NCI-H2029 (cell line): ENCODE measurements at places on chromosomes 3 and 15.

GRCh38 chr3:119652306-119653033, 7.9 kb downstream of the POPDC2 start:
- DNase-seq, result no peak

DNA sequence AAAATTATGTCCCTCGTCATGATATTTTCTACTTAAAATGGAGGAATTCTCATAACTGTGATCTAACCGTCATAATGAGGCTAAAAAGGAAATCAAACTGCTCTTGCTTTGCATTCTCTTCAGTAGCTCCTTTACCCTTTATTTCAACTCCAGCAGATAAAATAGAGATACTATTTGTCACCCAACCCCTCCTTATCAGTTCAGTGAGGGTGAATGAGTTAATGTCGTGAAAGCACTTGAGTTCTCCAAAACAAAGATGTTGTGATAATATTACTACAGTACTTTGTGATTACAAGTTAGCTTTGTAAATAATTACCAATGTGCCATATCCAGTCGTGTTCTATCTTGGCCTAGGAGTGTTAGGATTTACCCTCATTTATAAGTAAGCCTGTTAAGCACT, 63.4 kb upstream of the ANKRD28 start:
- DNase-seq, result no peak

DNA sequence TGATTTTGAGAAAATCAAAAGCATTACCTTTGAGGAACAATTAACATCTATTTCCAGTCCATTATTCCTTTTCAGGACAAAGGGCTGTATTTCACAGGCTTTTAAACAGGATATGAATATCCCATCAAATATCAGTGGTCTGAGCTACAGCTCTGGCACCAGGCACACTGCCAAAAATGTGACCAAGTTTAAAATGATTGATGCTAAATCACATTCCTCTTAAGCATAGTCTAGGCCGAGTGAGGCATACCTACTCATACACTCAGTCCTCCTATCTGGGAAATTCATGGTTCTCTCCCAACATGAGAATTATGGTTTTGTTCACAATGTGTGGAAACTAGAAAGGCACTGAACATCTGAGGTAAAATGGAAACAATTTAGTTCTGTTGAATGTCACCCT, 683.5 kb downstream of the TUSC7 start:
- DNase-seq, result no peak

- DNase-seq, result no peak
Observed at GRCh38 chr15:76667943-76668715, 237.0 kb downstream of the SCAPER start.

- DNase-seq, result peak; percentile 86
Observed at GRCh38 chr3:181700168-181701087, 11.3 kb upstream of the SOX2 start.

- DNase-seq, result no peak
Observed at GRCh38 chr15:31293655-31294054, 33.0 kb upstream of the KLF13 start.

DNA sequence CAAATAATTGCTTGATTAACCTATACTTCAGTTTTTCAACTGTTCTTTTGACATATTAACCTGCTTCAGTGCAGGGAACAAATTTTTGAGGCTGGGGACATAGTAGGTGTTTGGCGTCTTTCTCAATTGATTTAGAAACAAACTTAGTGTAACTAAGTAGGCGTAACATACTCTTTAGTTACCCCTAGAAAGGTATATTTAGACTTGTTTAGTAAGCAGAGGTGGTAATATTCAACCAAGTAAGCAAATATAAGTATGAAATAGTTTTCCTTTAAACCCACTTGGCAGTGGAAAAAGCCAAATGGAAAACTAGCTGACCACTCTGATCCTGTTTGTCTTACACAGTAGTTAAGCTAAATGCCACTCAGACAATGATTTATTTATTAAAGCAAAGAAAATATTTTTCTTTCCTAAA, 113.2 kb downstream of the MBNL1 start:
- DNase-seq, result no peak

DNA sequence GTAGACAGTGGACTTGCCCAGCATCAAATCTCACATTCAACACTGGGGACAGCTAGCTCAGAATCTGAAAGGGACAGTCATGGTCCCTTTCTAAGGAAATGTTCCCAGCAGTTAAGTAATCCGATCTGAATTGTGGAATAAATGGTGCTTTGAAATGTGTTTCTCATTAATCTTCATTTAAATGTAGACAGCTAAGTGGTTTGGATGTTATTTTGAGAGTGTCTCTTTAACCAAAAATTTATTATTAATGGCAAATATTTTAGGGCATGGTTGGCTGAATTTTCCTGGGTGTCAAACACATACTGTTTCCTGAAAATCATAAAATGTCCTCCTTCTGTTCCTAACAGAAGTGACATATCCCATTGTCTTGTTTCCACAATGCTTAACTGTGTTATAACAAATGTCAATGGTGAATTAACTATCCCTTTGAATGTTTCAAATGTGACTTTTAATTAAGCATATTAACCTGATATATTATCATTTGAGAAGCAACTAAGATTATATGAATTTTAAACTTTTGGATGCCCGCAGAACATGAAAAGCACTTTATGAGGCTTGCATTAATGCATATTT, 210.8 kb downstream of the CHST2 start:
- DNase-seq, result no peak

GRCh38 chr15:96627031-96627568, 296.6 kb downstream of the NR2F2 start:
- no peak for DNase-seq

GRCh38 chr15:78364233-78364632, 24.1 kb downstream of the CRABP1 start:
- DNase-seq, result peak; percentile 55

DNA sequence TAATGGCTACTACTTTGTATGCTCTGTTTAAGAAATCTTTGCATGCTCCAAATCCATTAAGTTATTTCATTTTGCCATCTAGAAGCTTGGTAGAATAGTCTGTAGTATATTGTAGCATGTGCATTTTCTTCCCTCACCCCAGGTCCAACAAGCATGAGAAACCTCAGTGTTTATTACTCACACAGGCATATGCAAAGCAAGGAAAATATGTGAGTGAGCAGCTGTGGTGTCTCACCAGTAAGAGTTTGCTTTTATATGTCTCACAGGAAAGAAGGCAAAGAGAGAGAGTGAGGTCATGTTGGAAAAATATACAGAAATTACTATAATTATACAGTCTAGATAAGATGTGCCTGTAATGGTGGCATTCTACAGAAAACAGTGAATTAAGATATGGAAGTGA, 312.5 kb downstream of the C3orf38 start:
- DNase-seq, result no peak

DNA sequence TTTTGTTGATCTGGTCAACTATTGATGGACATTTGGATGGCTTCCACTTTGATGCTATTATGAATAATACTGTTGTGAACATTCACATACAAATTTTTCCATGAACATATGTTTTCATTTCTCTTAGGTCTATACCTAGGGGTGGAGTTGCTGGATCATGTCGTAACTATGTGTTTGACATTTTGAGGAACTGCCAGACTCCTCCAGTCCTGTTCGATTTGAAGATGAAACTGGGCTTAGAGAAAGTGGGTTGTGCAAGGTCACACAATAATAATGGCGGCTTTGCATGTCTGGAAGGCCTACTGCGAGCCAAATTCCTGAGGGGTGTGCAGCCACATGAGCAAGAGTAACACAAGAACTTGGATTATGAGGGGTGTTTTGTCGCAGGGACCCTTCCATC, 2.6 kb downstream of the TSEN2 start:
- DNase-seq, result no peak

- DNase-seq, result peak; percentile 9
Observed at GRCh38 chr3:35932995-35933394, 293.7 kb downstream of the ARPP21 start.

DNA sequence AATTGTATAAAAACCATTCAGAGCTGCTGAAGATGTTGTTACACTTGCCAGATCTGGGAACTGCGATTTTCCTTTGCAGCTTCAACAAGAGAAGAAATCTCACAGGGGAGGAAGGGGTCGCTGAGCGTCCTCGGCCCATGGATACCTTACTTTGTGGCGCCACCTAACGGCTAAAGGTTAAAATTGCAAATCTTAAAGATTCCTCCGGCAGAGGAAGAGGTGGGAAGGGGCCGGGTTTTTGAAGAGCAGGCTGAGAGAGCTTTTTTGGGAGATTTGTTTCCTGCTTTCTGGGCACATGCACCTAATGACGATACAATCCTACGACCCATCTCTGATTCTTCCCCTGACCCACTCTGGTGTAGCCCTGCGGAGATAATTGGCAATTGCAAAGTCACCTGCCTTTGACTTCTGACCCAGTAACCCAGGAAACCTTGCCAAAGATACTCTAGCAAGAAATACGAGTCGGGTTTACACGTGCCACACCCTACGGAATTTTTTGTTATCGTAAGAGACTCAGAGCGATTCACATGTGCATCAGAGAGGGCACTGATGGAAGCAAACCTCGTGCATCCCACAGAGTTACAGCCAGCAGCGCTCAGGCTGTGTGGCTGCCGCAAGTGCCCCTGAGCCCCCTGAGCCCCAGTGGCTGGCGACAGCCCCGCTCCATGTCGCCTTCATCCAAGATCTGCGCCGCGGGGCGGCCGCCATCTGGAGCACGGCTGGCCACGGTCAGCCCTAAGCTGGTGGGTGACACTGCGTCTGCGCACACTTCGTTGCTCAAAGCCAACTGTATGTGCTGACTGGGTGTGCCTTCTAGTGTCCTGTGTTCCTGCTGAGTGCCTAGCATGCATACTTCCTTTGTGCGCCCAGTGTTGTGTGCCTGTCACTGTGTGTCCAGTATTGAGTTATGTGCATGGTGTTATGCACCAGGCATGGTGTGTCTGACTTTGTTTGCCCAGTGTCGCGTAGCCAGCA, 55.2 kb upstream of the CHRNA7 start:
- no peak for DNase-seq

GRCh38 chr15:91548549-91548948, 305.0 kb upstream of the SLCO3A1 start:
- no peak for DNase-seq
